ENCODE measurements at places on chromosomes 16 and 17.

DNA sequence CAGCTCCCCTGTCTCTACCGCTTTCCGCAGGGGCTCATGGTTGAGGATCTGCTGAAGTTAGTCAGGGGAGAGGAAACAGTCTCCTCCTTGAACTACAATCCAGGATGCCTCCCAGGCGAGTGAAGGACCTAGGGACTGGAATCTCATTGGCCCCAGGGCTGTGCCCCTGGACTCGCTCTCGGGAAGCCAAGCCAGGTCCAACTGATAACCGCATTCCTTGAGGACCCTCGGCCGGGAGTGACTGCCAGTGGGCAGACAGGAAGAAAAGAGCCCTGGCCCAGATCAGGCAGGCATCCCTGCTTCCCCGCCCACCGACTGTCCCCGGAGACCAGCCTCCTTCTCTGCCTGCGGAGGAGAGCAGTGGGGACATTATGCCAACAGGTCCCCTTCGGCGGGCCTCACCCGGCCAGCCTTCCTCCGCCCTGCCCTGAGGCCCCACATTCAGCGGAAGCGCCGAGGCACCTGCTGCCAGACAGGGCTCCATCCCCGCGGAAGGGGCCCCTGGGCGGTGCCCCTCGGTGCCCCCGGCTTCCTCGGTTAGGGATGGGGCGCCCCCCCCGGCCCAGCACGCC, 776 bp downstream of the LRRC75A start:
- DNase-seq, result no peak

GRCh38 chr16:3183445-3184139, 4.4 kb upstream of the OR1F1 start:
- DNase-seq, result no peak

DNA sequence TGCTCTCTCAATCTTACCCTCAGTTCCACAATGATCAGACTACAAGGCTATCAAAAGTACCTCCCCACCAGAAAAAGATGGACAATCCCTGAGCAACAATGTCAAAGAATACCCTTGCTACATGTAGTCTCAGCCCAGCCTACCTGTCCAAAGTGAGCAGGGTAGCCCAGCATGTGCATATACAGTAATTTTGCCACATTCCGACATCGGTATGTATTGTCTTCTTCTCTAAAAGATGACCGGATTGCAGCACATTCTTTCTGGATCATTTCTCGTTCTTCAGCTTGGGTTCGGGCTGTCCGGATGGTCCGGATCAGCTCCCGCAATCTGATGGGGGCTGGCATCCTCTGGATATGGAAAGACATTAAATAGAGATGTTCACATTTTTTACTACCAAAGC, 19.5 kb downstream of the AP1G1 start:
- DNase-seq, result no peak

DNA sequence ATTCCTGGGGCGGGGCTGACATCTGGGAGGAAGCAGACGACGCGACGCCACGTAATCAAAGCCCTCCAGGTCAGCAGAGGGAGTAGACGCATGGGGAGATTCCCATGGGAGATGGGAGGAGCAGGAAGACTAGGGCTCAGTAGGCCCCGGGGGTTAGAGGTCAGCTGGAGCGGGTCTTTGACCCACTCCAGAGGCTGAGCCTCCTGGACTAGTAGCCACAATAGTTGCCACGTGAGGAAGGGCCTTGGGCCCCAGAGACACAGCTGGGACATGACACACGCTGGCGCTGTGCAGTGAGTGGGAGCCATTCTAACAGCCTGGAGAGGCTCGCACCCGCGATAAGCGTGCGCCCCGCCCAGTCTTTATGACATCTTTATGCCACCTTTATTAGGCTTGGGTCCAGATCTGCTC, 95.7 kb upstream of the AMZ2 start:
- no peak for DNase-seq

GRCh38 chr16:64977206-64977920, 144.5 kb downstream of the CDH11 start:
- no peak for DNase-seq

- DNase-seq, result no peak
Observed at GRCh38 chr17:65771704-65772103, 210.3 kb upstream of the AXIN2 start.

DNA sequence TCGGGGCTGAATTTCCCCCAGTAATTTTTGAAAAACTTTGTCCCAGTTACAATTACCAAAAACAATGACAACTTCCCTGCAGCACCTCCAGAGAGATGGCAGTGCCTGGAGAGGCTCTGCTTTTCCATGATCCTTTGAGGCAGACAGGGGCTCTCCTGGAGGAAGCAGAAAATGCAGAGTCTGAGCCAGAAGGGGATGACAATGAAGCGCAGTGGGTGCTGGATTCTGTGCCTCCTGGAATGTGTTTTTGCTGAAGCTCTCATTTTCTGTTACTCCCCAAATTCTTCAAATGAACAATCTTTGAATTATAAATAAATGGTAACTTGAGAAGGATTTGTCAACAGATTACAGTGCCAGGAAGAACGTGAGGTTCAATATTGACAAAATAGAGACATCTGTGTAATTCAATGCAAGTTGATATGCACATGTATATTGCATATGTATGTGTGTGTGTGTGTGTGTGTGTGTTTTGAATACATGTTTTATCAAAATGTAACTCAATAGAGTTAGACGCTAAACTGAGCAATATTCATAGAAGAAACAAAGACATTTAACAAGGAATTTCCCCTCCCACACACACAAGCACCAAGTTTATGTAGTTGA, 9.7 kb upstream of the RUSF1 start:
- DNase-seq, result no peak
